ENCODE measurements at places on chromosomes 5 and 9.
A peak's percentile ranks its signal among the peaks of the same experiment; 100 is the strongest.

DNA sequence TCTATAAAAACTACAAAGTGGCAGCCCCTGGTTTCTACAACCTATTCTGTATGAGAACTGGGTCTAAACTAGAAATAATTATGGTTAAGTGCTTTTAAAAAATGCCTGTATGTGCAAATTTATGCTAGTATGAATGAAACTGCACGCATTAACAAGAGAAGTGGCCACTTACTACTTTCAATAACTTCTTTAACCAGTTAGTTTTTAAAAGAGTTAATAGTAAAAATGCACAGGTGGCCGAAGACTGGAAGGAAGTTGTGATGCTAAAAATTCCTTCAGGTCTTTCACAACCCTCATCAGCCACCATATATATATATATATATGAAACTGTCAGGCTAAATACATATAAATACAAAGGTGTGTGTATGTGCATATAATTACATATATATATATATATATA, 36.8 kb downstream of the SHISAL2B start:
- no peak for DNase-seq

DNA sequence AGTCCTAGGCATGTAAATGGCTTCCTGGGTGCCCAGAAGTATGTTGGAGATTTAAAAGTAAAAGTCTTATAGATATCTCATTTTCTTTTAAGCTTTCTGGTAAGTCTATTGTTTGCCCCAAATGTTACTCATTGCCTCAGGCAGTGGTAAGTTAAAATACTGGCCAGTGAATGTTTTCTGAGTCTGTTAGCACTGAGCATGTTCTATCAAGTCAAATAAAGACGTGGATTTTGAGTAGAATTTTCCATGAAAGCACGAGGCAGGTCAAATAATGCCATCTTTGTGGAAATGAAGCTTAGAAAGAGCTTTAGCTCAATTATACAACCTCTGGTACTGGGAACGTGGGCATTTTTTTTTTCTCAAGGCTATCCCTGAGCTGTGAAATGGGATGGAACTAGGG, 651.3 kb upstream of the ACO1 start:
- no peak for DNase-seq

DNA sequence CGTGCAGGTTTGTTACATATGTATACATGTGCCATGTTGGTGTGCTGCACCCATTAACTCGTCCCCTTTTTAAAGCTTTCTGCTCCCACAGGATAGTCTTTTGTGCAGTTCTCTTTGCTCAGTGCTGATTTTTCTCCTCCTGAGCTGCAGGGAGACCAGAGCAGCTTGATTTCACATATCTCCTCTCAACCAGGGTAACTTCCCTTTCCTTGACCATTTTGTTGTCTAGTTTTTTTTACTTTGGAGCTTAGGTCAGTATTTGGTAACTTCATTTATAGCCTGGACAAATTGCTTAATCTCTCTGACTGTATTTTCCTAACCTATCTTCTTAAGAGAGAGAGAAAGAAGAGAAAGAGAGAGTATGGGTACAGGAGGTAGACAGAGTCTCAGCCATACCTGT, 137.1 kb upstream of the ZNF366 start:
- no peak for DNase-seq

GRCh38 chr5:145463634-145464033, 371.5 kb downstream of the PRELID2 start:
- no peak for DNase-seq

- DNase-seq, result no peak
Measured at GRCh38 chr5:52920929-52921328, 68.2 kb upstream of the ITGA2 start.

DNA sequence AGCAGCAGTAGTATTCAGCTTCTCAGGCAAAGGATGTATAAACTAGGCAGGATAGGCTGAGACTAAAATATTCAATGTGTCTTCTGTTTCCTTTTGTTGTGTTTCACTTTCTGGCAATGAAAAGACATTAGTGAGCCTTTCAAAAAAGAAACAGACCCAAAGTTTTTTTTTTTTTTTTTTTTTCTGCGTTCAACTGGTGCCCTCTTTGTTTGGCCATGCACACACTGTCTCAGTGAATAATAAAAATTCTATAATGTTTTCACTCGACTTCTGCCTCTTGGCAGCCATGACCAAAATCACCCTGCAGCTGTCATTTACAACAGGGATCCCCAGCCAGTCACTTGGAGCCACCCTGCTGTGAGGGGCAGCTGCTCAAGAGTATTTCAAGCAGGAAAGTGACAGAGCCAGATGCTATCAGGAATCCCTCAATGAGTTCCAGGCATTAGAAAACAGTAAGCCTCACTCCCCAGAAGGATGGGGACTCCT, 44.0 kb upstream of the MAN2A1 start:
- DNase-seq, result no peak

- DNase-seq, result no peak
Measured at GRCh38 chr5:170818232-170818631, 34.7 kb downstream of the GABRP start.

DNA sequence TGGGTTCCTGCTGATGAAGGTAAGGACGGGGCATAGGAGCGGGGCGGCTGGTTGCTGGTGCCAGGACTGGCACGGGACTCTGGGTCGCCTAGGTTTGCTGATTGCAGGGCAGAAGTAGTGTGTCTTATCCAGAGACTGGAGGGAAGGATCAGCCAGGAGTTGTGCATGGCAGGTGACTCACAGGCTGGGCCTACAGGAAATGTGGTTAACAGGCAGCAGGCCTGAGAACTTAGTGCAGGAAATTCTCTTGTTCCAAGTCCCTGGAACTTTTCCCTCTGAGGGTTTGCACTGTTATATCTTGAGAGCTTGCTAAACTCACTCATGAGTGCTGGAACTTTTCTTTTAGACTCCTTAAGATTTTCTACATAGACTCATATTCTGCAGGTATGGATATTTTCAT, 95.1 kb downstream of the ANXA2R start:
- no peak for DNase-seq

DNA sequence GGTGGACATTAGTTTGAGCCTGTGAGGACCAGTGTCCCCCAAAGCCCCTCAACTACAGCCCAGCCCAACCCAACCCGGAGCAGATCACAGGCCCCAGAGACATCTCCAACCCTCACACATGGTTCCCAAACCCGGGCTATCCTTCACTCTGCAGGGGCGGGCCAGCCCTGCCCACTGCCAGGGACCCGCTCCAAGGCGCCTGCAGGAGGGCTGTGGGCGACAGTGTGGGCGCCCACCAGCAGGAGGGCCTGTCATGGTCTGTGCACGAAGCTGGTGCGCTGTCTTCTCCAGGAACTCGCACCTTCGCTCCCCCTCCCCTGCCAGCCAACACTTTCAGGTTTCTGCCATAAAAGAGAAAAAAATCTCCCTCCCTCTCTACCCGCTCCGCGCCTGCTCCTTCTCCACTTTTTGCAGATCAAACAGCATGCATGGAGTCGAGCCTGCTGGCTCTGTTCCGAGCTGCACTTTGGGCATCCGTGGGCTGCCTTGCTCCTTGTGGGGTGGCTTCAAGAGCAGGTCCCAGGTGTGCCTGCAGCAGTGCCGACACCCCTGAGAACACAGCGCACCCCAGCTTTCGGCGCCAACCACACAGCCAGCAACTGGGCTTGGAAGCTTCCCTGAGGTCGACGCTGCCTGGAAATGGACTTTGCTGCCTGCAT, 133.7 kb upstream of the PPP1R26 start:
- no peak for DNase-seq

DNA sequence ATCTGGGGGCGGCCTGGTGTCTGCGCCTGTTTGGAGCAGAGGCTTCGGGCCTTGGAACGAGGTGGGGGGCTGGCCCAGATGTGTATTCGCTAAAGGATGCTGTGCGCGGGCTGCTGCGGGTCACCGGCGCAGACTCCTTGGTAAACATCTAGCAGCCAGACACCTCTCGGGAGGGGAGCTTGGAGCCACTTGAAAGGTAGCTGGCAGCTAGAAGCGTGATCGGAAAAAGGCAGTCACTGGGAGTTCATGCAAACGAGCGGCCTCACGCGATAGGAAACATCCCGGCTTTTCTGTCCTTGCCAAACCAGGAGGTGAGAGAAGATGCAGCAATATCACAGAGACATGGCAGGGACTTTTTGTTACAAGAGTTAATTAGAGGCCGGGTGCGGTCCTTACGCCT, 8.1 kb downstream of the LAMC3 start:
- no peak for DNase-seq

GRCh38 chr5:321230-321725, at the start of gene AHRR:
TSS of gene AHRR (plus strand) at chr5:321714. CDS start at chr5:343903, 22,189 bp downstream.
- DNase-seq, result no peak

DNA sequence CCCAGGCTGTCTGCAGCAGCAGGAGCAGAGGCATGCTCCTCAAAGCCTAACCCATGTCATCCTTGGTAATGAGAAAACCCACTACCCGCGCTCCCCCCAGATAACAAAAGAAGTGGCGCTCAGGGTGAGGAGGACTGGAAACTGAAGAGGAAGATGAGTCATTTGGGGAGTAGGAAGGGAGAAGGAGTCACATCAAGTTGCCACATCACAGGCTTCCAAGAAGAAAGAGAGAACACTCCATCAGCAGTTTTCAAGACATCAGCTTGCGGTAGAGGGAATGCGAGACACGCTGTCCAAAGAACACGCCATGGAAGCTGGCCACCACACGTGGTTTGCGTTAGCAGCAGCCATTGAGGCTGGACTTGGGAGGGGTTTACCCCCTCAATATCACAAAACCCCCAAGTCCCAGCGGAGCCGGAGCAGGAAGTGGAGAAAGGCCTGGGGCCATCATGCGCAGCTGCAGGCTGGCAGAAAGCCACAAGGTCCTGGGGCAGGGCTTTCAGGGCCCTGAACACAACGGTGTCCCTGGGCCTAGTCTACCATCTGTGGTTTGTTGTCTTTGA, 41.5 kb downstream of the SH3PXD2B start:
- no peak for DNase-seq

GRCh38 chr9:99221266-99221620, 499 bp downstream of the ALG2 start:
- DNase-seq, result no peak

DNA sequence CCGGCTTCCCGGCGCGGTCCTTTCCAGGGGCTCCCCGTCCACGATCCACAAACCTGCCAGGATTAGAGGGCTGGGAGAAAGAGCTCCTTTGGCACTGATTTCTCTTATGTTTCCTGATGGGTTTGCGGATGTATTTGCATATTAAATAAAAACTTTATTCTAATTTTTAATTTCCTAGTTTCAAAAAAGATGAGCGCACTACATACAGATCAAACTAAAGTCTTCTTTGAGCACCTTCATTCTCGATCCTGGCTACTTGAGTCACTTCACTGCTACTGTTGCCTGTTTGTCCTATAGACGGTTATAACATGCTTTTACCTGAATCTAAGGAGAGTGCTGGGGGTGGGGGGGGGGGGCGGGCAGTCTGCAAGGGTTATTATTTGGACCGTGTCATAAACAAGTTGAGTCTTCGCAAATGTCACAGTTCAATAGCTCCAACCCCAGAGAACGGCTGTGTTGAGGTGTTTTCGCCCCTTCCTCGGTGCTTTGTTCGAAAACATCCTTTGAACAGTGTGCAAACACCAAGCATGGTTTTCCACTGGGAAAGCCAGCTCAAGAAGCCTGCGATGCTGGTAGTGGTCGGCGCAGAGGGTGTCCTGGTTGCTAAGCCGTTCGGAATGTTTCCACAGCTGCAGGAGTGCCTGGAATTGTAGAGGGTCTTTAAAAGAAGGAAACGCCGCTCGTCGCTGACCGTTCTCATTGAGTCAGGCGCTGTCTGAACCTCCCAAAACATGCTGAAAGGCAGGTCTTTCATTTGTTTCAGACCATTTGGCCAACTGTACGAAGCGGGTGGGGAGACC, 1.1 kb upstream of the STK10 start:
- DNase-seq, result no peak

DNA sequence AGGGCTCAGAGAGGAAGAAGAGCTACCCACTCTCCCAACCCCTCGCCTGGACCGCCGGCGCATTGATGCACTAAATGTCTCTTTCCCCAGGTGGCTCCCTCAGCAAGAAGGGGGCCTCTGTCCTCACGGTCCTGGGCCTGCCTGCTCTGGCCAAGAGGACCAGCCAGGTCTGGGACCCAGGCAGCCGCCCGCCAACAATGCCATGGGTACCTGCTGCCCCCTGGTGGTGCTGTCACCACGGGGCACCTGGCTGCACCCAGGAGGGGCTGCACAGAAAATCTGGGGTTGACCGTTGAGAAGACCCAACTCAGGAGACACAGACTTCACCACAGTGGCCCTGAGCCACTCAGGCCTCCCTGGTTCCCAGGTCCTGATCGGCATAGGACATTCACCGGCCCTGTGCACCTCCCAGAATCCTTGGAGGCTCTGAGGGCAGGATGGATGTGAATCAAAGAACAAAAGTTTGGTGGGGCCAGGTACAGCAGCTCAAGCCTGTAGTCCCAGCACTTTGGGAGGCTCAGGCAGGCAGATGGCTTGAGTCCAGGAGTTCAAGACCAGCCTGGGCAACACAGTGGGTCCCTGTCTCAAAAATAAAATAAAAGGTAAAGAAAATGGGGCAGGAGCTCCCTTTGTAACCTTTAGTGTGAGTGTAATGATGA, 2.4 kb upstream of the VAV2 start:
- peak; percentile 76 for DNase-seq

DNA sequence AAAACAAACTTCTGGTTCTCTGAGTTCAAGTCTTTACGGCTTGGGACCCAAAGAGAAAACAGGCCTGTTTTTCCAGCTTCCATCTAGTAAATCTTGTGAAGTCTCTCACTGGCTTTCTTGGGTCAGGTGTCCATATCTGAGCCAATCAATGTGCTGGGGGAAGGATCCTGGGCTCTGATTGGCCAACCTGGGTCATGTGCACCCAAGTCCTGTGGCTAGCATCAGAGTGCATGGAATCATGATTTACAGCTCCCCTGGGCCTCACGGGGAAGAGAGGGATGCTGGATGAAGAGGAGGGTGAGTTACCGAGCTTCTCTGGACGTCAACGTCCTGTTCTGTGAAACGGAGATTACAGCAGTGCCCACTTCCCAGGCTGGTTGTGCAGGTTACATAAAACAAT, 19.4 kb downstream of the CXCL14 start:
- no peak for DNase-seq

DNA sequence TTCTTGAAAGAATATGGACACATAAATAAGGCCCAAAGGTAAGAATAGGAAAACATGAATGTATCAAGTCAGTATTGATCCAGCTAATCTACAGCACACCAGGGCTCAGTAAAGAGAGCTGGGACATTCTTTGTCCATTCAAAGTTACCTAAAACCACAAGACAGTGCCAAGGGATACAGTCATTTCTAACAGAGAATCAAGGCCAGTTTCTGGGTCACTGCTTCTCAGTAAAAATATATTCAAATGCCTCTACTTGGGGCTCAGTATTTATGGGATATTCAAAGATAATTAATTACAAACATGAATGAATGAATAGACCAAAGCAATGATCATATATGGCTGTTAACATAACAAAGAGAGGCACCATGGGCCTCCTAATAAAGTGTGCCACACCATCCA, 34.9 kb downstream of the MTMR12 start:
- DNase-seq, result no peak

- no peak for DNase-seq
Measured at GRCh38 chr9:6029604-6030274, 14.3 kb upstream of the RANBP6 start.

DNA sequence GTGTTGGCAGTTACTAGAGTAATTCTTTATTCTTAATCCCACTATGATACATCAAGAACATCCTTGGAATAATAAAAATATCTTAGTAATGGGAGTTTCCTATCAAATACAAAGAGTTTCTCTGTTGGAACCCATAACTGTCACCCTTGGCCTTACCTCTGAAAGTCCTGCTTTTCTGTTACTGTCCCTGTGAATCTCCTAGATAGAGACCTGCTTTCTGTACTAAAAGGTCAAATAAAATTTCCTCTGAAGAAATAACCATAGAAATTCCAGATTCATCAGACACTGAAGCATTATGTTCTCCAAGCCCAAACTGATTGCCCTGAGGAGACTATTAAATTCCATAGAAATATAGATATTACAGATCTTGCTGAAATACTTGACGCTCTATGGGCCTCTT, 63.0 kb downstream of the KCNV2 start:
- no peak for DNase-seq

GRCh38 chr9:69637817-69638200, 34.4 kb downstream of the APBA1 start:
- DNase-seq, result no peak

Measured in stimulated activated CD4-positive, alpha-beta T cell treated with anti-CD3 and anti-CD28 coated beads, Interleukin-1b, Interleukin-23, amount 100 ng/mL, for 1 hour (primary cell).